ENCODE measurements at places on chromosomes 12 and 14.

DNA sequence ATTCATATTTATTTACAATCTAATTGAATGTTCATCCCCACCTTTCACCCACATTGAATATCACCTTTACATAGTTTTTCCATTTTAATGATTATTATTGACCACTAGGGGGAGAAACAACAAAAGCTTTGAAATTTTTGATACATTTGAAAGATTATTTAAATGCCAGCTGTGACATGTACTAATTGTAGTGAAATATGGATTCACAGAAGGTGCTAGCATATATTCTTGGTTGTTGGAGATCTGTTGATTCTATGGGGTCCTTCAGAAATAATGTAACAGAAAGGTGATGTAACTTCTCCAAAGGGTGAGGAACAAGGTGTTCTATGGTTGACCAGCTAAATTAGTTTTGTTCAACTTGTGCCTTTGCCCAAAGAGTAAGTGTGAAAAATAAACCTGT is 22.4 kb upstream of the GPR33 start:
- DNase-seq = no peak

DNA sequence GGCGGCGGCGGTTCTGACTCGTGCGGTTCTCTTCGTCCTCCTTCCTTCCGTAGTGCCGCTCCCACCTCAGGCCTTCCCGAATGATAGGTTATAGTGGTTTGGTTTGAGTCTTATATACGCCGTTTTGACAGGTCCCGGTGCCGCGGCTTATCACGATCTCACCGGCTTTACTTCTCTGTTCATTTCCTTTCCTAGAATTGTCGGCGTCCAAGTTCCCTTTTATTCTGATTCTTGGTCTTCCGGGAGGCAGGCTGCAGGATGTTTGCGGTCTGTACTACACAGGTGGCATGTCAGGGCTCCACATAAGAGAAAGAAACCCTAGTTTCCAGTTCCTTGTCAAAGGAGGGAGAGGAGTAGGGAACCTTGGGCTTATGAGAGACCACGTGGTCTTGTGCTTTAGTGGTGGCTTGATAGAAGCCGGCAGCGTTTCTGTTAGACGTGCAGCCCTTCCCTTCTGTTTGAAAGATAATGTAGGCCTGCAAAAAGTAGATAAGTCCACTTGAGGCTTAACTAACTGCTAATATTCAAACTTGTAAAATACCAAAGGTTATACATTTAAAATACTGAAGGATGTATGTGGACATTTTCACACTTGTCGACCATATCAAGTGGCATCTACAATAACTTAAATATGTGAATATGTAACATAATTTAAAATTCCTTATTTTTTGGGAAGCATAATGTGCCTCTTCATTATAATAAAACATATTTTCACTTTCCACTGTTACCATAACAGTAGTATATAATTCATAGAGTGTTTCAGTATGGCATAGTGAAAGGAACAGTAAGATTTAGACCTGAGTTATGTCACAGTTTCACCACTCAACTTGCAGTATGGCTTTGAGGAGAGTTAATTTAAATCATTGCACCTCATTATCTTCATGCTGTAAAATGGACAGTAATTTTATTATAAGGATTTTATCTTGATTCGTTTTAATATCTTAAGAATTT is 804 bp downstream of the USP15 start:
- DNase-seq = peak; percentile 4

DNA sequence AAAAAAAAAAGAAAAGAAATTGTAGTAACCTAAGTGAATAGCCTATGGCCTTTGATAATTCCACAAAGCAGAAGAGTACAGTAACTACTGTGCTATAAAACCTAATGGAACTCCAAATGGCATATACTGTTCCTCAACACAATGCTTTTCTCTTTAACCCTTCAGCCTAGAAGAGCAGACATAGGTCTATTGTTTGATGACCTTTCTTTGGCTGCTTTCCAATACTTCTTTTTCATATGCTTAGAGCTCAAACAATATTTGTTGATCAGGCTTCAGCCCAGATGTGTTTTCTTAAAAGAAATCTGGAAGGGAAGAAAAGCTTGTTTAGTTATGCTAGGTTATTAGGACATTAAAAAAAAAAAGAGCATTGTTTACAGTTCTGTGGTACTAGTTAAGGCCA is 116.4 kb downstream of the NTN4 start:
- DNase-seq = no peak

- no peak for DNase-seq
Measured at GRCh38 chr14:81801921-81802320, 268.3 kb upstream of the SEL1L start.

GRCh38 chr12:25797386-25797785 is 161.1 kb upstream of the RASSF8 start:
- no peak for DNase-seq

- no peak for DNase-seq
Measured at GRCh38 chr14:31505411-31505810, 17.6 kb upstream of the GPR33 start.

- no peak for DNase-seq
Measured at GRCh38 chr12:127760996-127761395, 506.0 kb upstream of the TMEM132C start.

- DNase-seq = no peak
Measured at GRCh38 chr12:84954415-84954814, 41.8 kb upstream of the SLC6A15 start.

- DNase-seq = no peak
Measured at GRCh38 chr12:69225251-69225910, 14.0 kb upstream of the CPSF6 start.

- DNase-seq = no peak
Measured at GRCh38 chr12:82210882-82211281, 147.3 kb downstream of the CCDC59 start.

DNA sequence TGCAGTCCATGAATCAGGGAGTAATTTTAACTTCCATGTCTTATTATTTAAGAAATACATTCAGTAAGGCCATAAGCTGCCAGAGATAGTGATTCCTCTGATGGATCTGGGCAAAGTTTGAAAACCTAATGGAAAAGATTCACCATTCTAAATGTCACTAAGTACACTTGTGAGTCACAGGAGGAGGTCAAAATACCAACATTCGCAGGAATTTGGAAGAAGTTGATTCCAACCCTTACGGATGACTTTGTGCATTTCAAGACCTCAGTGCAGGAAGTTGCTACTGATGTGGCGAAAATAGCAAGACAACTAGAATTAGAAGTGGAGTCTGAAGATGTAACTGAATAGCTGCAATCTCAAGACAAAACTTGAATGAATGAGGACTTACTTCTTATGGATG is 69.8 kb downstream of the OSBPL8 start:
- DNase-seq = no peak

GRCh38 chr12:3367750-3368444 is 123.1 kb upstream of the PRMT8 start:
- DNase-seq = no peak

DNA sequence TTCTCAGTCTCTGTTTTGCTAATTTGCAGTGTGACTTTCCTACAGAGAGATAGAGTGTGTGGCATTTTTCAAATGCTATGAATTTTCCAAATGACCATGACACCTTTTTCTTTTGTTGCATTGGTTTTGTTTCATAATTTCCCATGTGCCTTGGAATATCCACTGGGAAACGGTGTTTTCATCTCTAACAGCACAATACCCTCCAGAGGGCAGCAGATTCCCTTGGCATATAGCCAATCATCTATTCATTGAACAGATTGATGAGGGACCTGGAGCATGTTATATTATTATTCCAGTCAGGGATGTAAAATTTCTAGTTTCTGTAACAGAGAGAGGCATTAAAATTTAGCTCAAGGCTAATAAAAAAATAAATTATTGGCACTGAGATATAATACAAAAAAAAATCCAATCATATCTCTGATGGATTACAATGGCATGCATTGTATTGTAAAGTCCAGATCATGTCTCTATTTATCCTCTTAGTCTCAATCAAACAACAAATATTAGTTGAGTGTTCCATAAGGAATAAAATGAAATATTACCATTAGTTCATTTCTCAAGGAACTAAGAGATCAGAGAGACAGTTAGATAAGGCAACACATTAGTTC is 29.6 kb upstream of the NTN4 start:
- DNase-seq = no peak

DNA sequence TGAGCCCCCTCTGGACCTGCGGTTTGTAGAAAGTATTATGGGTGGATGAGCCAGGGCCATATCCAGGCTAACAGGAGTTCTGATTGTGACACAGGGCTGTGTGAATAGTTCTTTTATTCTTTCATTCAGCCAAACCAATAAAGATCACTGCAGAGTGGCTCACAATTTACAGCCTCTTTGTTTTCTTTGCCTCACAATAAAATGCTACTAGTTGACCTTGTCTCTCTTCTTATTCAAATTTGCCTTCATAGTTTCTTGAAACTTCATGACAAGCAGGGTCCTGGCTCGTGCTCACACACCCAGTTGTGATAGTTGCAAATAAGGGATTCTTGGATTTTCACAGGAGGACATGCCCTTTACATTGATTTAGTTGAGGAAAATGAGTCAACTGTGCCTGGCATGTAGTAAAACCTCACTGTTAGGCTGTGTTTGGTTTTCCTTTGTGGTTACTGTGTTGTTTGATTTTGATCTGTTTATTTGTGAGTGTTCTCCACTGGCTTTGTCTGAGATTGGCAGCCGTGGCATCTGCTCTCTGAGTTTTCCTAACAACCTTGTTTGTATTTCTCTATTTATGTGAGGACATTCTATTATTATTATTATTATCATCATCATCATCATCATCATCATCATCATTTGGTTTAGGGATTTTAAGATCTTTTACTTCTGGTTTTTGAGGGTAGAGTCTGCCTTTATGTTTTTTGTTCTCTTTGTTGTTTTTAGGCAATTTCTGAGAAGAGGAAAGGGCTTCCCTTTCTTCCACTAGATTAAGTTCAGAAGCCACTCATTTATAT is 2.7 kb upstream of the KRT6B start:
- DNase-seq = no peak

GRCh38 chr14:40394634-40395340 is 962.6 kb upstream of the FBXO33 start:
- DNase-seq = no peak

DNA sequence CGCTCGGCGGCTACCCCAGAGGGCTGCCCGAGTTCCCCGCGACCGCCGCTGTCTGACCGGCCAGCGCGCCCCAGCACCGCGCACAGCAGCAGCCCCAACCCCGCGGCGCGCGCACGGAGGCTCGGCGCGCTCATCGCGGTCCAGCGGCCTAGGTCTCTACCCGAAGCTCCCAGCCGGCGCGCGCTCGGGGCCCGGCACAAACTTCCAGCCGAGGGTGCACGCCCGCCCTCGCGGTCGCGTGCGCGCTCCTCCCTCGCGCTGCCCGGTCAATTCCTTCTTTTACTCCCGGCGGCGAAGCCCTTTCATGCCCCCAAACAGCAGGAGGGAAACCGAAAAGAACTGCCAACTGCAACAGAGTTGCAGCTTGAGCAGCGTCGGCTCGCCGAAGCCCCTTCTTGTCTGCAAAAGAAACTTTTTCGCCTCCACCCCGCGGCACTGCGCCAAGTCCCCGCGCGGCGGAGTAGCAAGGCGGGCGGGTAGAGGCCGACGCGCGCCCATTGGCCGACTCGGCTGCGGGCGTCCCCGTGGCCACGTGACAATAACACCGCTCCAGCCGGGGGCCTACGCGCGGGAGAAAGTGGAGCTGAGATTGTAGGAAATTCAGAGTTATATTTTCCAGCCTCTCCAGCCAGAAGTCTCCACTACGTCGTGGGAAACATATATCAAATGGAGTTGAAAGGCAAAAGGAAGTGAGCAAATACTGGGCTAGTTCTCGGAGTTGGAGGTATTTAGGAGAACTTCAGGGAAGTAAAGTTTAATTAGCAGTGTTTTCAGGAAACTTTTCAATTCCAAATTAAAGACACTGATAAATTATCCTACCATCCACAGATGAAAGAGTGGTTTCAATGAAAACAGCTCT is at the start of gene LRIG3:
LRIG3 (minus strand) TSS at position 403 of the 859 bp plus-strand sequence; CDS start at position 134, 269 bp downstream.
- no peak for DNase-seq

DNA sequence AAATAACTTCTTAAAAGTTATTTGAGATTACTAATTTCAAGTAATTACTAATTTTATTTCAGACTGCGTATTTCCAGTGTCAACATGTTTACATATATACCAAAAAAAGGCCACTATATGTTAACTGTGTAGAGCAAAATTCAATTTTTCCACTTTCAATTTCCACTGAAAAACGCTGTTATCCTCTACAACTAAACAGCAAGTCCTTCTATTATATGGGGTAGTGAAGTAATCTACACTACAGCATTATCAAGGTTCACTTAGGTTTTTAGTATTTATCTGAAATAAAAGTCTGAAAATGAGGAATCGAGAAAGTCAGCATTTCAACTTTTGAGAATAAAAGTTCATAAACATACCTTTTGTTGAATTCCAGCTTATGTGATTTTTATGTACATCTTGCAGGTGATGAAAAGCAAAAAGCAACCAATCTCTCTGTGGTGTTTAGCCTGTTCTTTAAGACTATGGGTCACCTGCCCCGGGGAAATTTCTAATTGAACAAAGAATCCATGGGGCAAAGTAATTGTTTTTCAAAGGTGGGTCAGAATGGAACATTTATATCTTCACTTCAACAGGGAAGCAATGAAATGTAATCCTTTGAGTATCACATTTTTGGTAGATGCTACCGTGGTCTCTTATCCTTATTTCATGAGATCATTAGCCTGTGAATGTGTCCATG is 3.3 kb downstream of the BTG1 start:
- no peak for DNase-seq

DNA sequence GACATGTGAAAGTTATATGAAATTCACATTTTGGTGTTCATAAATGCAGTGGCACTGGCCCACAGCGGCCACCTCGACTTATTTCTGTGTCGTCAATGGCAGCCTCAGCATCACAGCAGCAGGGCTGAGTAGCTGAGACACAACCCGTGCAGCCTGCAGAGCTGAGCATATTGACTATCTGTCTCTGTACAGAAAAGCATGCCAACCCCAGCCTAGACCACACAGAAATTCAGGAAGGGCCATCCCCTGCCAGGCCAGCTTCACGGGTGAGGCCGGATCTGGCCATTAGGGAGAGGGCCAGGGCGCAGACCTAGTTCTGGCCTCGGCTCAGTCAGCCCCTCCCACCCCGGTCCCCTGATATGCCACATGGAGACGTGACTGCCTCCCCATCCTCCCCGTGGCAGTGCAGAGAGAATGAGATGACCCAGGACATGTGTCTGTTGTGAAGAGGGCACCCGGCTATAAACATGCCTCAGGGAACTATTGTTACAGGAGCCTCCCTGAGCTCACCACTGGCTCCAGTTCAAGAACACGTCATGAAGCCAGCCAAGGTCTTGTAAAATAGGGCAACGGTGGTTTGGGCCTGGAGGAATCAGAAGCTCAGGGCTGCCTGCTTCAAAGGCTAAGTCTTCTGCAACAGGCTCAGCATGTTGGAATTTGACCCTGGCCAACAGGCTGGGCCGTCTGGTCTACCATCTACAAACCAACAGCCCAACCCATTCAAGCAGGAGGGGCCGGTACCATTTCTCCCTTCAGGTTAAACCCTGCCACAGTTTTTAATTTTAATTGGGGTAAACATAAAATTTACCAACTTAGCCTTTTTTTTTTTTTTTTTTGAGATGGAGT is 25.5 kb downstream of the SCARB1 start:
- DNase-seq = no peak

GRCh38 chr14:33309106-33309505 is 370.4 kb downstream of the NPAS3 start:
- no peak for DNase-seq

DNA sequence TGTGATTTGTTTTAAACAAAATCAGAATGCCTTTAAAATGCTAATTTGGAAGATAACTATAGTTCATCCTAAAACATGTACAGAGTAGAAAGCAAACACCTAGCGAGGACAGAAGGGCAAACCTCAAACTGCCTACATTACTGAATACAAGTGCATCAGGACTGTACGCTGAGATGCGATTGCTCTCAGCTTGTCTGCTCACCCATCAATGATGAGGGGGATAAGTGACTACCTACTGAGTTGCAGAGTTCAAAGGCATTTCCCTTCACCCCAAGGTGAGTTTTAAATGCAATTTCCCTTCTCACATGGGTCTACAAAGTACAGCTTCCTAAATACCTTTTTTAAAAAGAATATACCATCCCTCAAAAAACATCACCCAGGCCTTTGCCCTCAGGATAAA is 52.9 kb downstream of the PHLDA1 start:
- DNase-seq = no peak

Data from stimulated activated CD8-positive, alpha-beta memory T cell treated with anti-CD3 and anti-CD28 coated beads, Interleukin-2, amount 100 ng/mL, for 1 hour (primary cell).